ENCODE measurements at places on chromosomes 2 and 18. TPM values are rescaled to one million over a fixed set of nuclear protein-coding genes. Genes with fewer than 3 reads are reported as not detected.

Gene ANKRD23
- 2.3 TPM for total RNA-seq

Gene RPE
- total RNA-seq: 71.6 TPM

- H3K4me3 ChIP-seq: no peak overlapping the region
- no peak overlapping the region for H3K27ac ChIP-seq
- H3K4me1 ChIP-seq: peaks cover 7% of the 10 kb centered on the region
- no peak for DNase-seq
- no peaks in the 10 kb centered on the region for H3K36me3 ChIP-seq
- H3K27me3 ChIP-seq: no peaks in the 10 kb centered on the region
Measured at GRCh38 chr18:11091746-11092145, 57.6 kb downstream of the PIEZO2 start.

DNA sequence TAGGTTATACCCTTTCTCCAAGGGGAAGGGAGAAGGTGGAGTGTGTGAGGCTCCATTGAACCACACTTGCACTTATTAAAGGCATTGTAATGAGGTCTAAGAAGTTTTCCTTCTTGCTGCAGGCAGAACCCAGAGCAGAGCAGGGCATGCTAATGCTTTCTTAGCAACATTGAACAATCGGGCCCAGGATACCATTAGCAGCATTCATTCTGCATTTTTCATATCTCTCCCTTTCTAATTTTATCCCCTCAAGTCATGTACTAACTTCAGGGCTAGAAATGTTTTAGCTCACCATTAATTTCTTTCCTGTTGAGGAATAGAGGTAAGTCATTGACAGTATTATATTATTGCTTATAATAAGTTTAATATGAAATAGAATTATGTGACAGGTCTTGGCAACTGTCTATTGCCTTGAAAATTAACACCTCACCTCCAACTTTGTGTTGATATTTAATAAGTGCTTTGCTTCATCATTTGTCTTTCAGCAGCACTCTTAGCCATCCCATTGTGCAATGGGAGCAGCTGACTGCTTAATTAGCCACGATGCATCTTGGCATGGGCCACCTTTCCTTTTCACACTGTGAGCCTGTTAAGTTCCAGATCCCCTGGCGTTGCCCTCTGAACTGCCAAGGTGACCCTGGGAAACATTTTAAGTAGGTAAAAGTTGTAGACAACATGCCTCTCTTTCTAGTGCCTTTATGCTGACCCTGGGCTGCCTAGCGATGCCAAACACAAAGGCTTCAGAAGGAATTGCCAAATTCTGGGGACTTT lies 300.8 kb upstream of the MEX3C start:
- no peaks in the 10 kb centered on the region for H3K36me3 ChIP-seq
- H3K27me3 ChIP-seq: no peaks in the 10 kb centered on the region
- no peak overlapping the region for H3K27ac ChIP-seq
- DNase-seq: no peak
- H3K4me3 ChIP-seq: no peak overlapping the region

Gene RNF152
- 2.3 TPM for total RNA-seq

Gene DSG1
- not detected for total RNA-seq

Gene LCT
- total RNA-seq: 0.04 TPM

Gene CTLA4
- total RNA-seq: not detected

DNA sequence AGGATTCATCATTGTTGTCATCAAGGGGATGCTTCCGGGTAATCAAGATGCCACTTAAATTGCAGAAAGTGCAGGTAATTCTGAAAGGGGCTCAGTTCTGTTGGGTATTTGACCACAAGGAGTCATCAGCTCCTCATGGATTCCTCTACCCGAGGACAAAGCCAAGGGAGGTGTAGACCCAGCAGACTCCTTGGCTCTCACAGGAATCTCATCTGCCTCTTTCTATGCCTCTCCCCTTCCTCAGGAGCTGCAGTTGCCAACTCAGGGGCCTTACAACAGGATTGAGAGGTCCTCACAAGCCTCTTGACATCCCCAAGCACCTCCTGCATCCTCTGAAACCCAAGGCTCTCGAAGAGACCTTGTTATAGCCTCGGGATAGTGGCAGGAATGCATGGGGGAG lies 44.0 kb downstream of the ITGB6 start:
- H3K4me3 ChIP-seq: no peak overlapping the region
- no peak overlapping the region for H3K27ac ChIP-seq
- peaks cover 6% of the 10 kb centered on the region for H3K4me1 ChIP-seq
- peaks cover 2% of the 10 kb centered on the region for H3K36me3 ChIP-seq
- peak; percentile 42 for DNase-seq
